Esophagus squamous epithelium (tissue), 5 donors: ENCODE measurements at places on chromosomes 6 and 20.

- DNase-seq, result no peak
These were observed 32.5 kb downstream of the ZFAND3 start for GRCh38 chr6:37851997-37852524.

DNA sequence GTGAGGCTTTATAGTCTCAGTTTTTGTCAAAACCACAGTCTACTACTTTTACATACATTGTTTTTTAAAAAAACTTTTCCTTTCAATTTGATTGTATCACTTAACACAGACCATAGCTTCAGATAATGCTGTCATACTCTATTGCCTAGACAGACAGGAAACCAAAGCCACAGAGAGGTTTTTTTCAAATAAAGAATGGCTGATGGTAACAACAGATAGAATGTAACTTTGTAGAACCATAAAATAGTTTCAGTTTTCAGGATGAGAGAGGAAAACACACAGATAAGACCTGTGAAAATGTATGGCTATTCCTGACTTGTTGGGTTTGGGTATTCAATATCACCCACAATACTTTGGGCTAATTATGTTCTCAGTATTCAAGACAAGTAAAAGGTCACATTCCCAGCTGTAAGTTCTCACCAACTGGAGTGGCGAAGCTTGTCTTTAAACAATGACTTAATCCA lies 94.0 kb downstream of the ADGRG6 start:
- DNase-seq, result no peak

GRCh38 chr6:88161940-88162339 lies 4.2 kb downstream of the CNR1 start:
- no peak for DNase-seq

DNA sequence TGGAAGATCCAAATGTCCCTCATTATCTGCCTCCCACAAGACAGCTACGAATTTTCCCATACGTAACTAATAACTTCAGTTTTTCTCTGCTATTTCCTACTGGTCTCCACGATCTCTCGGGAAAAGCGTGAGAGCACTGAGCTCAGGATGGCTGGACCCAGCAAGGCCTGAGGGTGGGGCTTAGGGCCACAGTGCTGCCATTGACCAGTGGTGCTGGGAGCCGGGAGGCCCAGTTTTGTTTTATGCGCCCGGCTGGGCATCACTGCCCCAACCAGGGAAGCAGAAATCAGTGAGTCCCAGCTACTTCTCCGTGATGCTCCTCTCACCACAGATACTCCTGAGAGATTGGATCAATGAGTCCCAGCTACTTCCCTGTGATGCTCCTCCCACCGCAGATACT lies 238.4 kb downstream of the LY86 start:
- no peak for DNase-seq

GRCh38 chr6:162621246-162621645 lies 106.3 kb downstream of the PRKN start:
- no peak for DNase-seq

DNA sequence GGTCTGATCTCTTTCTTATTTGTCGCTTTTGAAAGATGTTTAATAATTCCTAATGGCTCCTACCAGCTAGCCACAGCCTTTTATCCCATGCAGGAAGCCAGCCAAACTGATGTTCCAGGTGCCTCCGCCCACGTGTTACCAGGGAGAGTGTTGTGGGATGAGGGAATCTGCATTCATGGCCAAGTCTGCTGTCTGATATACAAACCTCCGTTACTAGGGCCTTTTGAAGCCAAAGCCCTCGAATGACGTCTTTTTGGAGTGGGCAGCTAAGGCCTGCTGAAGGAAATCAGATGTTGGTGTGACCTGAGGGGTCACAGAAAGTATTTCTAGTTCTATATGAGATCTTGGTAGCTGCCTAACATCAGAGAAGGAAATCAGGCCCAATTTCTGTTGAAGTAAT lies 21.3 kb downstream of the STK35 start:
- DNase-seq, result no peak

GRCh38 chr6:168865-169455 lies 123.3 kb upstream of the DUSP22 start:
- DNase-seq, result no peak

GRCh38 chr6:148747145-148747470 lies 278 bp downstream of the UST start:
- DNase-seq, result no peak

- DNase-seq, result no peak
These were observed 184.2 kb upstream of the MAN1A1 start for GRCh38 chr6:119533603-119534279.

DNA sequence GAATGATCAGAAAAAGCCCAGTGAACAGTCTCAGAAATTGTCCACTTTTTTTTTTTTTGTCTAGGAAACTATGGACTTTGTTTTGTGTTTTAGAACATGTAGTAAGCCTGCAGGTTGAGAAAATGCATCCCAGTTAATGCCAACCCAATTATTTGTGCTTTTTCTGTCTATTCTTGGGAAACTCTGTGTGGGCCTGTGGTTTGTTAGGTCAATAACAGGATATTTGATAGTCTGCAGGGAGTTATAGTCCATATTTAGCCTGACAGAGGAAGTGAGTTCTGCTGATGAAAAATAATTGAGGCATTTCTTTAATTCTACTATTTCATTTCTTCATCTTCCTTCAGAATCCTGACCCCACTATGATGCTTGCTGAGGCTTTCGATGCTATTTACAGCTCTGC lies 154.0 kb upstream of the LAMP5 start:
- DNase-seq, result no peak

- no peak for DNase-seq
These were observed 92.6 kb downstream of the BFSP1 start for GRCh38 chr20:17438436-17439039.

- DNase-seq, result no peak
These were observed 339.0 kb upstream of the ADGRB3 start for GRCh38 chr6:68296126-68296525.

- DNase-seq, result no peak
These were observed 331.3 kb downstream of the KIF16B start for GRCh38 chr20:16241911-16242310.

DNA sequence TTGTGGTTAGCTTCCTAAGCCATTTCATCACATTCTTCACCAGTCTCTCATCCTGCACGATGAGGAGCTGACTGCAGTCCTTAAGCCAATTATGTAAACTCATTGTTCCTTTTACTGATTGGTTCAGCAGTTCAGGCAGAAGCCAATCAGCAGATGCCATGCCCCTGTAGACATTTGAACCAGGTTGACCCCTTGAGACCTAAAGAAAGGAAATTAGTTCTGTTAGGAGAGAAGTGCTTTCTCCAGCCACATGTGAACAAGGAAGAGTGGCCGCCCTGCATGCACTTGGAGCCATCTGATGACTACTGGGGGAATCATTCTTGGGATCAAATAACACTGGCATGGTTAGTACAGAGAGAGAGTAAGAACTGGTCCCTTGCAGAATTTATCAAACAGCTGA lies 535.2 kb upstream of the ID4 start:
- DNase-seq, result no peak

DNA sequence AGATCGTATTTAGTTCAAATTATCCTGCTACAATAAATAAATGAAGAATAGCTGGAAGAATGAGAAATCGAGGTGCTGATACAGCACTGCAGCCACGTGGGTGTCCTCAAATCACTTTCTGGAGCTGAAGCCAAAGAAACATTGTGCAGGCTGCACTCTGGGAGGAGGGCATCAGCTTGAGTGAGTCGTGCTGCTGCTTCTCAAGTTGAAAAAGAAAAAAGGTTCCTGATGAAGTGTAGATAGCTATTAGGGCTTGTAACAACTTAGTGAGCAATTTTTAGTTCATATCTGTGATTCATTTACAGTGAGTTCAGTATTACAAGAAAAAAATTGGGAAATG lies 40.5 kb downstream of the DSE start:
- DNase-seq, result no peak

- DNase-seq, result no peak
These were observed 87.9 kb downstream of the BFSP1 start for GRCh38 chr20:17443131-17443858.

GRCh38 chr6:132357120-132357519 lies 44.2 kb downstream of the MOXD1 start:
- no peak for DNase-seq

DNA sequence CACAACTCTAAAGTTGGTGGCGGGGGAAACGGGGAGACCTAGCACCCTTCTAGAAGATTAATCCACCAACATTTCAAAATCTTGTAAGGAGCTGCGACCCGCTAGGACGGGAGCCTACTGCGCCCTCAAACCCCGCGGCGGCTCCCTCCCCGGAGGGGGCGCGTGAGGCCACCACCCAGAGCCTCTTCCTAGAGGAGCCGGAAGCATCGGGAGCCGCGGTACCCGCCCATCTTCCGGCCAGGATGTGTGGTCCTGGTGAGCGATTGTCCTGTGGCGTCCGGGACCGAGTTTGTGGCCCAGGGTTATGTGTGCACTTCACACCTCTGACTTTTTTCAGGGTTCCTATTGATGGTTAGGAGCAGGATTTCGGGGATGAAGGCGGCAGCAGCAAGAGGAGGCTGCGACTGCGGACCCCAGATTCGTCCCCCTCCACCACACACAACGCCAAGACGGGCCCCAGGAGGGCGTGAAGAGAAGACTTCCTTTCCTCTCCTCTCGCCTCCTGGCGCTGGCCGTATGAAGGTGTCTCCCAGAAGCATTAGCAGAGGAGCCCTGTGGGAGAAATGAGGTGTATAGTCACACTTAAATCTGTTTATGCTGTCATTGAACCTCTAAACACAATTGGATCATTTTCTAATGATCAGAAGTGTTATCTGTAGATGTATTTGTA lies 10.7 kb downstream of the ZNF165 start:
- no peak for DNase-seq

- DNase-seq, result no peak
These were observed 291.0 kb downstream of the ZFAND3 start for GRCh38 chr6:38110481-38110971.

GRCh38 chr6:91181416-91181815 lies 594.5 kb upstream of the MAP3K7 start:
- DNase-seq, result no peak

GRCh38 chr20:16451982-16452381 lies 121.3 kb downstream of the KIF16B start:
- DNase-seq, result no peak

DNA sequence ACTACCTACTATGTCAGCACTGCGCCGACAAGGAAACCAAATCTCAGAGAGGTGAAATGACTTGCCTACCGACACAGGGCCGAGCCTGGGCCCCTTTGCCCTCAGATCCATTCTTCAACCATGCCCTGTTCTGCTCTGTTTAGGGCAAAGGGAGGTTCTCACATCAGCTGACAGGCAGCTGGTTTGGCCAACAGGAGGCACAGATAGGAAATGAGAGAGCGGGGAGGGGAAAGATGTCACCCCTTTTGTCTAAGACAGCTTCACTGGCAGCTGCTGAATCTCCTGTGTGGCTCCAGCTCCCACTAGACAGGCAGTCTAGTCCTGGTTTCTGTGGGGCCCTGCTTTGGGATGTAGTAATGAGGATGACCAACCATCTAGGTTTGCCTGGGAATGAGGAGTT lies 158.7 kb downstream of the TMEM200A start:
- no peak for DNase-seq

DNA sequence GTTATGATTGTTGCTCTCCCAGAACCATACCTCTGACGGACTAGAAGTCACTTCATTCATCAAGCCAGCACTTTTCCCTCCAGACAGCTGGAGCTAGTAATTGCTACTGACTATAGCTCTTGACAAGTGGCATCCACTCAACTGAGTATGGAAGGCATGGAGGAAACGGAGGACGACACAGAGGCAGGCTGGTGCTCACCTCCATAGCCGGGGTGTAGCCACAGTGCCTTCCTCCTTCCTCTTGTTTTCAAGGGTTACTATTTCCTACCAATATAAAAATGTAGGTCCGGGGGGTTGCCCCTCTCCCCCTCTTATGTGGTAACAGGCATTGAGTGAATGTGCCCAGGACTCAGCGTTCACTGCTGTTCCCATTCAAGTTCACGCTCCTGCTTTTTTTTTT lies 23.5 kb upstream of the FOXC1 start:
- DNase-seq, result no peak

DNA sequence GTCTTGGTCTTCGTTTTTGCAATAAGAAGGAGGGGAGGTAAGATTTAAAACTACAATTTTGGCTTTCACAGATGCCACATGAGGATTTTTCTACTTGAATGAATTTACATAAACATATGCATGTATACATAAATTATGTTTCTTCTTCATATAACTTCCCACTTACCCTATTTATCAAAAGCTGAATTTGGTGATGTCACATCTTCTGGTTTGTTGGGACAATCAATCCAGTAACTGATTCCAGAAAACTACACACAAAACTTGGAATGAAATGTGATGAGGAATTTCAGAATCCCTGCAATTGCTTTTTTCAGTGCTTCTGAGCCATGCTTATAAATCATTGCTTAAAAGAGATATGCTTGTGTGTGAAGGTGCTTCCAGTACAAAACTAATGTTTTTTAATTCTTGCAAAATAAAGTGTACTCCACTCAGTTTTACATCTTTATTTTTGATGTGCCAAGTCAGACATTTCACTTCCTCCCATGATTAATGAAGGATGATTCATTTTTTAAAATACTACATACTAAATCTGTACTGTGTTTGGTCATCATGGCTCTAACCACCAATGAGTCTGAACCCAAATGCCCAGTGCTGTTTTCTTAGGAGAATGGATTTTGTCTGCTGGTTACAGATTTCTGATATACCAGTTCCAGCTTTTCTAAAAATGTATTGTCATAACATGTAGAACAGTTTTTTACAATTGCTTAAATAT lies 32.1 kb upstream of the RIN2 start:
- no peak for DNase-seq

DNA sequence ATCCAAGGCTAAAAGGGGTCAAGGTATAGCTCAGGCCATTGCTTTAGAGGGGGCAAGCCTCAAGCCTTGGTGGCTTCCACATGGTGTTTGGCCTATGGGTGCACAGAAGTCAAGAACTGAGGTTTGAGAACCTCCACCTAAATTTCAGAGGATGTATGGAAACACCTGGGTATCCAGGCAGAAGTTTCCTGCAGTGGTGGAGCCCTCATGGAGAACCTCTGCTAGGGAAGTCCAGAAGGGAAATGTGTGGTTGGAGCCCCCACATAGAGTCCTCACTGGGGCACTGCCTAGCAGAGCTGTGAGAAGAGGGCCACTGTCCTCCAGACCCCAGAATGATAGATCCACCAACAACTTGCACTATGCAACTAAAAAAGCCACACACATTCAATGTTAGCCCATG lies 678.7 kb upstream of the ADGRB3 start:
- DNase-seq, result no peak

GRCh38 chr6:81450180-81450579 lies 302.3 kb downstream of the TENT5A start:
- no peak for DNase-seq

DNA sequence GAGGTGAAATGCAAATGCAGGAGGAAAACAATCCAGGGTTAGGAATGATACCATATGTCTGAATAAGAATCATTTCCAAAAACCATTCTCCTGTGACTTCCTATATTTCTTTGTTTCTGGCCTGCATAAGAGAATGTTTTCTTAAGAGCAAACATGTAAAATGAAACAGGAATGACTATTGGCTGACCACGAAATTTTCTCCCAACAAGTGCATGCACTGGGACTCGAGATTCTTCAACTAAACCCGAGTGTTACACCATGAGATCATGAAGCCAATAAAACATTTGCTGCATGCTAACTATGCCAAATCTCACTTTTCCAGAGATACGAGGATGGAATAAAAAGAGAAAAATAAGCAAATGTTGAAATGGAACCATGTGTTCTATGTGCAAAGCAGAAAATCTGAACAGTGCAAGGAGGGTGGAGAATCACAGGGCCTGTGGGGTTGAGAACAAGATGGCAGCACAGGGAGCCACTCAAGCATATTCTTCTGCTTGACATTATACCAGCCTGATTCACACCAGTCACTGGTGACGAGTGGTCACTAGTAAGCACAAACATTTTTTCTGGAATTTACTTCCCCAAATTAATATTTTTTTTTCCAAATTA lies 212.2 kb upstream of the FOXA2 start:
- no peak for DNase-seq
